ENCODE measurements at places on chromosomes 2 and 18. TPM values are rescaled to one million over a fixed set of nuclear protein-coding genes. Genes with fewer than 3 reads are reported as not detected.
A peak's percentile ranks its signal among the peaks of the same experiment; 100 is the strongest.

Gene STPG4
- not detected for total RNA-seq

DNA sequence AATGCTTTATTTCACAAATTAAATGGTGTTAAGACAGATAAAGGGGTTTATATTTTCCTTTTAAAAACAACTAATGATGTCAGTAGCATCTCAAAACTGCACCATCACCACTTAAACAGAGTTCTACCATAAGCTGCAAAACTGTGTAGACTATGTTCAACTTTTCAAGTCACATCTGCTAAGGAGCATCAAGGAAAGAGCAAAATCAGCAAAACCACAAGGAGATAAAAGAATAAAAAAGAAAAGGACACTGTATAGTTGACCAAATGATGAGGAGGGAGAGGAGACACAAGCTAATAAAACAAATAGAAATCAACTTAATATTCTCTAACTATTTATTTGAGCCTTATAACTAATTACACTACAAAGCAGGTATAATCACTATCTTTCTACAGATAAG lies 33.9 kb downstream of the PRPF40A start:
- H3K4me1 ChIP-seq, result peaks cover 31% of the 10 kb centered on the region
- H3K27ac ChIP-seq, result no peak overlapping the region
- no peak overlapping the region for H3K4me3 ChIP-seq
- DNase-seq, result no peak
- peaks cover 22% of the 10 kb centered on the region for H3K36me3 ChIP-seq

Gene VWC2L
- total RNA-seq, result not detected

GRCh38 chr2:17578466-17578928 lies 38.0 kb downstream of the VSNL1 start:
- H3K4me1 ChIP-seq, result peaks cover 14% of the 10 kb centered on the region
- H3K36me3 ChIP-seq, result no peaks in the 10 kb centered on the region
- peaks cover 2% of the 10 kb centered on the region for H3K27me3 ChIP-seq
- H3K4me3 ChIP-seq, result no peak overlapping the region
- no peak for DNase-seq
- H3K27ac ChIP-seq, result no peak overlapping the region

Gene FAHD2B
- total RNA-seq, result 18.8 TPM

DNA sequence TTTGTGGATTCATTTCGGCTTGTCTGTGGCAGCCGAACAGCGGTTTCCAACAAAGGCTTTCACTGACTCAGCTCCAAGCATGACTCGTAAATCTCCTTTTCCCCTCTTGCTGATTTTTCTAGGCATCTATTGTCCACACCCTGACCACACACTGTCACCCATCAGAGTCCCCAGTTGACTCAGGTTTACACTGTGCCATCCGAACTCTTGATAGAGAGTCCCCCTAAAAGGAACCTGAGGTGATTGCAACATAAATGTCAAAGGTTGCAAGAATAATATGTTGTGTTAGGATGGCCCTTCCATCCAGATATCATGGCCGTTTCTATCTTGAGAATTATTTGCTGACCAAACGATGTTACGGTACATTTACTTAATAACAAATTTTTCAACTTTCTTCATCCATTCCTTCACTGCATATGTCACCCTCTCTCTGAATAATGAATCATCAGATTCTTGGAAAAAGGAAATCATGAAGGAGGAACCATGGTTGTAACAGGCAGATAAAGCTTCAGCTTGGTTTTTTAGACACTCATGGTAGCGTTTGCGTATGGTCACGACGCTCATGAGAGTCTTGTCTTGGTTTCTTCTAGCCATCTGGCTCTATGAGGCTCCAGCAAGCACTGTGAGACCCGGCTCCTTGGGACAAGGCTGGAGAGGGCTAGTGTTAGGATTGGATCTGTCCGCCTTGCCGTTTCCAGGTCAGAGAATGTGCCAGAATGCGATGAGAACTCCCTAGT lies 72.1 kb downstream of the NPAS2 start:
- DNase-seq, result no peak
- no peaks in the 10 kb centered on the region for H3K27me3 ChIP-seq
- H3K27ac ChIP-seq, result no peak overlapping the region
- no peak overlapping the region for H3K4me3 ChIP-seq

- H3K27ac ChIP-seq, result no peak overlapping the region
- no peaks in the 10 kb centered on the region for H3K36me3 ChIP-seq
- no peaks in the 10 kb centered on the region for H3K27me3 ChIP-seq
- DNase-seq, result no peak
Measured at GRCh38 chr2:54254180-54254579, 1.8 kb downstream of the TSPYL6 start.

- H3K27me3 ChIP-seq, result no peaks in the 10 kb centered on the region
- H3K4me3 ChIP-seq, result no peak overlapping the region
- no peak overlapping the region for H3K27ac ChIP-seq
- DNase-seq, result no peak
- no peaks in the 10 kb centered on the region for H3K36me3 ChIP-seq
Measured at GRCh38 chr2:5125017-5125730, 567.0 kb upstream of the SOX11 start.

GRCh38 chr2:160868891-160869290 lies 291.3 kb upstream of the TANK start:
- peaks cover 2% of the 10 kb centered on the region for H3K27me3 ChIP-seq
- no peaks in the 10 kb centered on the region for H3K36me3 ChIP-seq
- no peak for DNase-seq
- no peaks in the 10 kb centered on the region for H3K4me1 ChIP-seq
- H3K4me3 ChIP-seq, result no peak overlapping the region

DNA sequence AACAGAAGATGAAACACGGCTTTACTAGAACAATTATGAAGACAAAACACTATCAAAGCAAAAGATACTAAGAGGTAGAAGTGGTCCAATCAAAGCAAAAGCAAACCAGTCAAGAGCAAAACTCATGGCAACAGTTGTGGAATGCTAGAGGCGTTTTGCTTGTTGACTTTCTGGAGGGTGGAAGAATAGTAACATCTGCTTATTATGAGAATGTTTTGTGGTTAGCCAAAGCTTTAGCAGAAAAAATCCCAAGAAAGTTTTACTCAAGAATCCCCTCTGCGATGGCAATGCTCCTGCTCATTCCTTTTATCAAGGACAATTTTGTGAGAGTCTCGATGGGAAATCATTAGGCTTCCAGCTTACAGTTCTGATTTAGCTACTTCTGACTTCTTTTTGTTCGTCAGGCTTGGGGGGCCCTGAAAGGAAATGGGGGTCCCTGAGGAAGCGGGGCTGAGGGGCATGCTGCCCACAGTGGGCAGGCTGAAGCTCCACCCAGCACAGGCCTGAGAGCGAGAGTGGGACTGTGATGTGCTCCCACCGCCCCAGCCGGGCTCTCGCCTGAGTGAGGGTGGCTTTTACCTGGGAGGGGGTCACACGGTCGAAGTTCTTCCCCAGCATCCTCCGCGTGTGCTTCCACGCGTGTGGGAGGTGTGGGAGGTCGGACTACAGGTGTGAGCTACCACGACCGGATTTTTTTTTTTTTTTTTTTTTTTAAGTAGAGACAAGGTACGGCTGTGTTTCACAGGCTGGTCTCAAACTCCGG lies 49.0 kb upstream of the MC4R start:
- no peak overlapping the region for H3K4me3 ChIP-seq
- no peak for DNase-seq
- no peak overlapping the region for H3K27ac ChIP-seq
- H3K4me1 ChIP-seq, result no peaks in the 10 kb centered on the region
- no peaks in the 10 kb centered on the region for H3K36me3 ChIP-seq
- no peaks in the 10 kb centered on the region for H3K27me3 ChIP-seq

DNA sequence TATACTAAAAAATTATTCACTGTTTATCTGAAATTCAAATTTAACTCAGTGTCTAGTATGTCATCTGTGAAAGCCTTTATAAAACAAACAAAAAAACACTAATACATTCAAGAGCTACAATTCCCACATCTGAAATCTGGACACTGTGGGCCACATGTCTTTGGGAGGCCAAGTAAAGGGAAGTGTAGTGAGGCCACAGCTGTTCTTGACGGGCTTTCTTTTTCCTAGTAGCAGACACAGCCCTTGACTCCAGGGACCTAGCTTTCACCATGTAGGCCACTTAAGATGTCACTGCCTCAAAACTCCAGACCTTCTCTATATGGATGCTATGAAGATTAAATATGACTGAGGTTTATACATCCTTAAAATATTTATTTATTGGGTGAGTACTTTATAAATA lies 91.1 kb downstream of the RBMS1 start:
- peaks cover 52% of the 10 kb centered on the region for H3K4me1 ChIP-seq
- no peak overlapping the region for H3K4me3 ChIP-seq
- peaks cover 9% of the 10 kb centered on the region for H3K36me3 ChIP-seq

GRCh38 chr2:170313347-170313991 lies 135.5 kb downstream of the MYO3B start:
- no peaks in the 10 kb centered on the region for H3K4me1 ChIP-seq
- H3K27me3 ChIP-seq, result peaks cover 23% of the 10 kb centered on the region
- H3K36me3 ChIP-seq, result no peaks in the 10 kb centered on the region
- DNase-seq, result no peak
- H3K4me3 ChIP-seq, result no peak overlapping the region

Gene DOCK10
- 144 TPM for total RNA-seq

GRCh38 chr2:88765154-88765888 lies 73.8 kb downstream of the RPIA start:
- peak overlapping the region; percentile 81 for H3K4me3 ChIP-seq
- peaks cover 2% of the 10 kb centered on the region for H3K36me3 ChIP-seq
- H3K27ac ChIP-seq, result peak overlapping the region; percentile 40
- DNase-seq, result peak; percentile 40
- H3K4me1 ChIP-seq, result peaks cover 5% of the 10 kb centered on the region
- H3K27me3 ChIP-seq, result peaks cover 21% of the 10 kb centered on the region

GRCh38 chr2:10798783-10799182 lies 13.8 kb downstream of the PDIA6 start:
- peaks cover 28% of the 10 kb centered on the region for H3K36me3 ChIP-seq
- no peak for DNase-seq
- no peak overlapping the region for H3K4me3 ChIP-seq
- peaks cover 18% of the 10 kb centered on the region for H3K4me1 ChIP-seq
- no peaks in the 10 kb centered on the region for H3K27me3 ChIP-seq
- no peak overlapping the region for H3K27ac ChIP-seq

Gene OTOS
- not detected for total RNA-seq

Gene IAH1
- 78.6 TPM for total RNA-seq

DNA sequence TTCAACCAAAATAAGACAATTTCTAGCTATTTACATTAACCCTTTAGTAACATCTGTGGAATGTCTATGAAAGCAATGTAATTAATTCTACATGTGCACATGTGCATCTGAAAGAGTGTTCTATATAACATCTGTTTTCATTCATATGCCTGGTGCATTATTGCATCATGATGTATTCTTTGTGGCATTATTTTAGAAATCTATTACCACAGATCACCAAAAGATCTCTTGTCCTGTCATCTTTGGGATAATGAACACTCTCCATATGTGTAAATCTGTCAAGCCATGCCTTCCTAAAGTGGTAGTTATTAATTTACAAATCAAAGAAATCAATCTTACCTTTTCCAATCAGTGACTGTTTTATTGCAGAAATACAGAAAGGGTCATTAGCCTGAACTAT lies 86.9 kb downstream of the TRIB2 start:
- DNase-seq, result no peak
- no peak overlapping the region for H3K4me3 ChIP-seq
- H3K4me1 ChIP-seq, result no peaks in the 10 kb centered on the region
- peaks cover 7% of the 10 kb centered on the region for H3K27me3 ChIP-seq
- no peak overlapping the region for H3K27ac ChIP-seq
- no peaks in the 10 kb centered on the region for H3K36me3 ChIP-seq

- no peaks in the 10 kb centered on the region for H3K36me3 ChIP-seq
- H3K27me3 ChIP-seq, result no peaks in the 10 kb centered on the region
- DNase-seq, result no peak
- H3K4me1 ChIP-seq, result no peaks in the 10 kb centered on the region
- H3K4me3 ChIP-seq, result no peak overlapping the region
- H3K27ac ChIP-seq, result no peak overlapping the region
Measured at GRCh38 chr2:18122544-18123210, 244.2 kb downstream of the KCNS3 start.

DNA sequence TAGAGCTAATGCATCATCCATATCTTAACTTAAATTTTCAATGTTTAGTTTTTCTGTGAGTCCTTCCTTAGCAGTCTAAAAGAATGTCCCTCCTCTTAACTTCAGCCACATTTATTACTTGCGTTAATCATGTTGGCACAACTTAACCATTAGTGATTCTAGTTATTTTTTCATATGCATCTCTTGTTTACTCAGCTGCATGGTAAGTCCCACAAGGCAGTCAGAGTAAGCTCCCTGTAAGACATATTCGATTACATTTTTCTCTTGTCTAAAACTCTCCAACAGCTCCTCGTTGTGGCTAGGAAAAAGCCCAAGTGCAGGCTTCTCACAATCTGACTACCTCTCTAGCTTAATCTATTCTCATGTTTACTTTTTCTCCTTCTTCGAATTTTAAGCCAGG lies 2045.3 kb upstream of the PIK3C3 start:
- H3K27ac ChIP-seq, result no peak overlapping the region
- H3K4me3 ChIP-seq, result no peak overlapping the region
- no peaks in the 10 kb centered on the region for H3K4me1 ChIP-seq
- no peaks in the 10 kb centered on the region for H3K27me3 ChIP-seq

Gene DQX1
- total RNA-seq, result 0.86 TPM

- no peaks in the 10 kb centered on the region for H3K36me3 ChIP-seq
- no peak for DNase-seq
- peaks cover 7% of the 10 kb centered on the region for H3K4me1 ChIP-seq
- H3K4me3 ChIP-seq, result no peak overlapping the region
- no peak overlapping the region for H3K27ac ChIP-seq
Measured at GRCh38 chr2:130985831-130986649, 107.2 kb downstream of the FAM168B start.

Gene FNDC4
- 0.10 TPM for total RNA-seq

GRCh38 chr18:13577091-13577697 lies 149.2 kb downstream of the FAM210A start:
- peak; percentile 41 for DNase-seq
- no peaks in the 10 kb centered on the region for H3K27me3 ChIP-seq
- H3K36me3 ChIP-seq, result peaks cover 6% of the 10 kb centered on the region

DNA sequence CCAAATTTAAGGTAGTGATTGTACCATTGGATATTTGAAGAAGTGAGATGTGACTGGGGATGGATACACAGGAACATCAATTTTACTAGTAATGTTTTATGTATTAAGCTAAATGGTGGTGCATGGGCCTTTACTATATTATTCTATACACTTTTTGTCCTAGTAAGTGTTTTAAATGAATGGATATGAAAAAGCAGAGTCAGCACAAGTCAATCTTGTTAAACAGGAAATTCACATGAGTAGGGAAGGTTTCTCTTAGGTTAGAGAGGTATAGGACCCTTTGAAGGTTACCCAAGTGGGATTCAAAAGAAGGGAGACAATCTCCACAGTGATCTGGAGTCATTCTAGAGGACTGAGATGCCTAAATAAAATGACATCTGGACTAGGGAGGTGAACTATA lies 71.8 kb upstream of the NCKAP5 start:
- no peak overlapping the region for H3K27ac ChIP-seq
- H3K4me3 ChIP-seq, result no peak overlapping the region
- DNase-seq, result no peak
